ENCODE measurements at places on chromosomes 12 and 14.
A peak's percentile ranks its signal among the peaks of the same experiment; 100 is the strongest.

- DNase-seq, result no peak
Observed at GRCh38 chr14:51095854-51096823, 1.2 kb upstream of the TRIM9 start.

DNA sequence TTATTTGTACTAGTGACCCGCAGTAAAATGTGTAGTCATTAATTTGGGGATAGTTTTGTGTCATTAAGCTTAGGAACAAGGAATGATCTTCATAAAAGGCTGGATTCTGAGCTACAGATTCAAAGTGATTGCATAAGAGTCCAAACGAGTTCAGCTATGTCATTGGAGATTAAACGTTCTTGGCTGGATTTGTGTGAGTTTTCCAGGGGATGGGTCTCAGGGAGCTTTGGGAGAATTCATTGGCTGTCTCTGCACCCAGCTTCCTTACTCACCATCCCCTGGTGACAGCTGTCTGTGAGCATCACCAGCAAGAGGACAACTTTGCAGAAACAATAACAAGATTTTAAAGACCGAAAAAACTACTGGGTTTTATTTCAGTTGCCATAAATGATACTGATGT is 130.4 kb downstream of the DAAM1 start:
- no peak for DNase-seq

GRCh38 chr14:83372271-83372670 is 1838.6 kb upstream of the SEL1L start:
- no peak for DNase-seq

DNA sequence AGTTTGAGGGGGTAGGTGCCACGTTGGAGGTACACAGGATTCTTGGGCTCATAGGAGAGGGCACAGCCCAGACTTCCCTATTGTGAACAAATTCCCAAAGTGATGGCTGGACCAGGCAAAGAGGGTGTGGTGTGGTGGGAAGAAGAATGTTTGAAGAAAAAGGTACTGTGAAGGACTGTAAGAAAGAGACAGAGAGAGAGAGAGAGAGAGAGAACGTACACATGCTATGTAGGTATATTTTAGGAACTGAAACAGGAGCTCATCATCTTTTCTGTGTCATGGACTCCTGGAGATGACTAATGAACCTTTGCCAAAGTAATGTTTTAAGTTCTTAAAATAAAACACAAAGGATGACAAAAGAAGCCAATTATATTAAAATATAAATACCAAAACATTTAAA is 24.5 kb downstream of the SLC17A8 start:
- no peak for DNase-seq

DNA sequence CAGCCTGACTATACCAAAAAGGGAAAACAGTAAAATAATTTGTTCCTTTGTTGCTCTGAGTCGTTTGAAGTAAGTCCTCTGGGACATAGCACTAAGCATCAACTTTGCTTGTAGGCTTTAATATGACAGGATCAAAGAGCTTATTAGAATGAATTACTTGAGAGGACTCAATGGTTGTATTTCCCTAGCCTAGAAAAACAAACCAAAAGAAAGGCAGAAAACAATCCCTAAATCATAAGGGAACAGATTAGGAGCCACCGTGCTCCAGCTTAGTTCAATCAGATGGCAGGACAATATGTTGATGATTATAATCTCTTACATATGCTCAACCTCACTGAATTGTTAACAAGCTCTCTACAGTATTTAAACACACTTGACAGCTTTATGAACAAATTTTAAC is 988.4 kb downstream of the FLRT2 start:
- no peak for DNase-seq

- DNase-seq, result no peak
Observed at GRCh38 chr12:20445687-20446086, 77.3 kb downstream of the PDE3A start.

DNA sequence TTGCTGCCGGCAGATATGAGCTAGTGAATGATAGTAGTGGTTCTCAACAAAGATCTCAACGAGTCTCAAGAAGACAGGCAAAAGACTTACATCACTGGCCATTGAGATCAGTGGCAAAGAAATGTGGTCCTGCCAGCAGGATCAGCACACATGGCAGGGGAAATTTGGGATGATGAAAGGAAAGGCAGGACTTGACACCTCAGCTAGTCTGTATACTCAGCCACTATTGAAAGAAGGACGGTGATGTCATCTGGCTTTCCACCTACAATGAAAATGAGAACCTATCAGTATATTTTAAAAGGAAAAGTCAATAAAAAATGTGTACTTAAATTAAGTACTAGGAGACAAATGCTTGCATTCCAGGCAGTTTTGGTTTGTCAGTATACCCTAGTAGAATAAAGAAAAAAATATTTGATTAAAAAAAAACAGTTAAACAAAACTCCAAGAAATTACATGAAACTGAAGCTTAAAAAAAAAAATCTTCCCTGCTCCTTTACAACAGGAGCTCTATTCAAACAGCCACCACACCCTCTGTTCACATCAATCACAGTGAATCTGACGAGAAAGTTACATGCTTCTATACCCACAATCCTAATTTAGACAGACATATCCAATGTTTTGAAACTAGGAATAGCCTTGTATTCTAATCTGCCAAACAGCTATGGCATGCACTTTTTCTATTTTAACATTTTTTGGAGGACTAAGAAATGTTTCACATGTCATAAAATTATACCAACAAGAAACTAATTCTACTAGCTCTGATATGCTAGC is 34.9 kb downstream of the RAD9B start:
- DNase-seq, result no peak

DNA sequence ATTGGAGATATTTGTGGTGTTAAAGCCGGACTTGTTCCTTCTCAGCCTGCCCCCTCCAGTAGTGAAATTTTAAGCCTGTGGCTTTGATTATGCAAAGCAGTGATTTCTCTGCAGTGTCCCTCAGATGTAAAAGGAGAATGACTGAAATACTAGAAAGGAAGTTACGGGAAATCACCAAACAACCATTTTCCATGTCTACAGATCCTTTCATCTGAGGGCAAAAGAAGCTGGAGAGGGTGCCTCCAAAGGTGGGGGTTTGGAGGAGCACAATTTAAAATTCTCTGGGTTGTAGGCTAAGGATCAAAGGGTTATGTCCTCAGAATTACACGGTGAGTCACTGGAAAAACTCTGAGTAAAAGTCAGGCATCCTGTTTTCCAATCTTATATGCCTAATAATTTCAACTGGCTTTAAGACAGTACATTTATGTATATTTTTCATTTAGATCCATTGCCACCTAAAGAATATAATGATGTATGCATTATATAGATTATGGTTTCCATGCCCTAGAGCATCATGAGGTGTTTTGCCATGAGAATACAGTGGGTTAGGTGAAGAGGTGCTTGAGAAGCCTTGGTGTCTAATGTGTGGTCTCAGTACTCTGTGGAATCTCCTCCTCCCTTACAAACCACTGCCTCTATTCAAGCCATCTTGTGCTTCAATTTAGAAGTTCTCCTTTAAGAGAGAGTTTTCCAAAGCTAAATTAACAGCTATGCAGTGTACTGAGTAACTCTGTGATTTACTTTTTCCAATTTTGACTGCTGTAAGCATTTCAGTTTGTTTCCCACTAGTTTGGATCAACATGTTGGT is 362.1 kb downstream of the RAD51B start:
- DNase-seq, result no peak

DNA sequence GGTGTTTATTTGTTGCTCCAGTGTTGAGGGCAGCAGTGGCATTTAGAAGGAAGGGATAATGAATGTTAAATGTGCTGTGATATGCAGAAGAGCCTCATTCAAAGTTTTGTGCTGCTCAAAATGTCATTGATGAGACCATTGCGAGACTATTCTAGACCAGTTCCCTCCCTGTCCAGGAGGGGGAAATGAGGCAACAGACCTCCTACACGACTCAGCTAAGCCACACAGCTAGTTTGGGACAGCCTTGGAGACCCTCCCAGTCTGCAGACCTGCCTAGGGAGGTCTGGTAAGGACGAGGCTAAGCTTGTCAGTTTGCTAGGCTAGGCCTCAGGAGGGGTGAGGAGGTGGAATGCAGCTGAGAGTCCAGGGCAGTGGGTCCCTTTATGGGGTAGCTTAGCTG is 116.0 kb downstream of the NRXN3 start:
- no peak for DNase-seq

DNA sequence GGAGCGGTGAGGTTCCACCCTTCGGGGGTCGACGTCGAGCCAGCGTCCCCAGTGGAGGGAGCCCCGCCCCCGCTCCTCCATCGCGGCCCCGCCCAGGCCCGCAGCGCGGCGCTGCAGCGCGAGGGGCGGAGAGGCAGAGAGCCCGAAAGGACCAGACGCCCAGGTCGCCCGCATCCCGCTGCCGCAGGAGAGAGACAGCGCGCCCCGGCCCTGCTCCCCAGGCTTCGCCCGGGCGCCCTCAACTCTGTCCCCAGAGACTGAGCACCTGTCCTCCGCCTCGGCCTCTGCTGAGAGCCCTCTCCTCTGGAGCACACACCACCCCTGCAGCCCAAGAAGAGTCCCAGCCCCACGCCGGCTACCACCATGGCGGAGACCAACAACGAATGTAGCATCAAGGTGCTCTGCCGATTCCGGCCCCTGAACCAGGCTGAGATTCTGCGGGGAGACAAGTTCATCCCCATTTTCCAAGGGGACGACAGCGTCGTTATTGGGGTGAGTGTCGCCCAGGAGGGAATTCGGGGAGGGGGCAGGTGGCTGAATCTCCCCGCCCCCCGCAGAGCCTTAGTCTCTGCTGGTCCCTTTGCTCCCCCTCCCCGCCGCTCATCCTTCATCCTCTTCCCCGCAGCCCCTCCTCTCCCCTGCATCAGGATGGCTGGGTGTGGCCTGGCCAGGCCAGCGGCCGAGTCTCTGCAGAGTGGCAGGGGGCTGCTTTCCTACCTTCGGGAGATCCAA is at the start of gene KIF5A:
KIF5A (plus strand) TSS at position 136 of the 732 bp plus-strand sequence; CDS start at position 364, 228 bp downstream.
- peak; percentile 13 for DNase-seq

DNA sequence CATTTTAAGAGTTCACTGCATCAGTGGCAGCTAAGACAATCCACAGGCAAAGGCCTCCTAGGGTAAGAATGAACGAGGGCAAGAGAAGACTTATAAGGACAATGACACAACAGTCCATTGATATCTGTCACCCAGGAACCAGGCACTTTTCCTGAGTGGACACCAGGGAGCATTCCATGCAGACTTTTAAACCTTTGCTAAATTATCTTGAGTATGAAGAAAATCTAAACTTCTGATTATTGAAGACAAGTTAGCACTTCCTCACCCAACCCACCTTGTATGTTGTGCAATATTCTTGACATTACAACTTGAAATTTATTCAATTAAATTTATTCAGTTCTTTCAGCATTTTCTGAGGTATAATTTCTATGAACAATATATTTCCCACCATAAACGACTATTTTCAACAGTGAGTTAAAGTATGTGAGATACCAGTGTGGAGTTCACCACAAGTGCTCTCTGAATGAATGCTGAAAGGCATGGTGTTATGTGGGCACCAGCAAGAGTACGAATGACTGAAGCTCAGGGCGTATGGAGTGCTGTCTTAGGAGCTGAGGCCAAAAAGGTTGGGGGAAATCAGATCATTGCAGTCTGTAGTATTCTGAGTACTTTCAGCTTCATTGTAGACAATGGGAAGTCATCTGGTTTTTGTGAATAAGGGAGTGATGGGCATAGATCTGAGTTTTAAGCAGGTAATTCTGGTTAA is 124.3 kb upstream of the LMNTD1 start:
- no peak for DNase-seq

- DNase-seq, result no peak
Observed at GRCh38 chr14:32331206-32331605, 2.1 kb downstream of the AKAP6 start.
